ENCODE measurements at places on chromosomes 7 and 10.

GRCh38 chr10:77251297-77252013 lies 386.2 kb downstream of the KCNMA1 start:
- no peak for DNase-seq

- no peak for DNase-seq
These were observed 11.8 kb downstream of the FAM13C start for GRCh38 chr10:59350558-59350957.

GRCh38 chr7:149765399-149766121 lies 7.8 kb downstream of the ZNF467 start:
- DNase-seq: no peak

DNA sequence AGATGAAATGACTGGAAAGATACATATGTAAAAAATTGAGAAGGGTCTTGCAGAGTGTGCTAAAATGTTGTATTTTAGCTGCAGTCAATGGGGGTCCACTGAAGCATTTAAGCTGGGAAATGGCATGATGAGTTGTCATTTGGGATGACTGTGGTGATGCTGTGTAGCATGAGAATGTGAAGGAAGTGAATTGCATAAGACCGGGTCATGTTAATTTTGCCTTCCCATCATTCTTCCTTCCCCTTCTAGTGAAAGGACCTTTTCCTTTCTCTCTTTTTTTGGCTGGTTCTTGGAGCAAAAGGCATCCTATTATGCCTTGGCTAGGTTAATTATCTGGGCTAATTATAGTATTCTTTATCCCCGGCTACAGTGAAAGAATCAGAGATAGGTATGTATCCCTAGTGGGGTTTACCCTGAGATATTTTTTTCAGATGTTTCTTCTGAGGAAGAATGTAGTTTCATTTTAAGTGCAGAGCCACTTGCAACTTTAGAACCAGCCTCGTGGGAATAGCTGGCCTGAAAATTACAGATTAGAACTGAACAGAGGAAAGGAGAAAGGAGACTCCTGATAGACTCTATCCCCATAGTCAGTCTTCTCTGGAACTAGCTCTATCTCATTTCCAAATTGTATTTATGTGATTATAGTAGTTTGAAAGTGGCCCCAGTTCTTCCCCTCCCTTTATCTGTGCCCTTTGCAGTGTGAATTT lies 93.6 kb downstream of the HGF start:
- no peak for DNase-seq

DNA sequence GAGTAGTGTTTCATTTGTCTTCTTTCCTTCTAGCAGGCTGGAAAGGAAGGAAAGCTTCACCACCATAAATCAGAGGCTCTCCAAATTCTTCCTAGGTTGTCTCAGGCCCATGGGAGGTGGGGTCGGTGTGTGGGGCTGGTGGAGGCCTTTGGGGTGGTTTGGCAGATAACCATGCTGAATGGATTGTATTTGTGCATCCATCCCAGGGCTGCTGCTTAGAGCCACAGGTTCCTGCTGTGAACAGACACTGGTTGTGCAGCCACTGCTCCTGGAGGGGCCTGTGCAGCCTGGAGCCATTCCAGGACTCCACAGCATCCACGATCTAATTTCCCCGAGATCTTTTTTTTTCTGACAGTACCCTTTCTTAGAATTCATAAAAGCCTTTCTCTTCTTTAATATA lies 741.8 kb downstream of the SUGCT start:
- no peak for DNase-seq

- DNase-seq: no peak
These were observed 674.7 kb downstream of the CCSER2 start for GRCh38 chr10:85003083-85003482.

- DNase-seq: no peak
These were observed 386.5 kb upstream of the ETV1 start for GRCh38 chr7:14375998-14376397.

GRCh38 chr7:130400120-130400572 lies 19.9 kb downstream of the CPA1 start:
- no peak for DNase-seq

DNA sequence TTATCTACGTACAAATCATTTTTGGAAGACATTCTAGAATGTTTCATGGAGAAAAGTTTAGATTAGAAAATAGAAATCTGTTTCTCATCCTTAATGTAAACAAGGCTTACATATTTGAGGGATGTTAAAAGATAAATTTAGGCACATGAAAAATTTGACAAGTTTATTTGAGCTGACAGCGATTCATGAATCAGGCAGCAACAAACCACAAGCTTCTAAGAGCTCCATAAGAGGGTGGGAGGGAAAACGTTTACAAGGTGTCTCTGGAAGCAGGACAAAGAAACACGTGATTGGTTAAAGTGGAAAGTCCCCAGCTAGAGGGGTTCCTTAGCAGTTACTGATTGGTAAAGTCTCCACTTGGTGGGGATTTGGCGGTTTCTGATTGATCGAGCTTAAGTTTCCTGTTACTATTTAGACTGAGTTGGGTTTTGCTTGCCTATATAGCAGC lies 228.9 kb upstream of the PITRM1 start:
- DNase-seq: no peak

DNA sequence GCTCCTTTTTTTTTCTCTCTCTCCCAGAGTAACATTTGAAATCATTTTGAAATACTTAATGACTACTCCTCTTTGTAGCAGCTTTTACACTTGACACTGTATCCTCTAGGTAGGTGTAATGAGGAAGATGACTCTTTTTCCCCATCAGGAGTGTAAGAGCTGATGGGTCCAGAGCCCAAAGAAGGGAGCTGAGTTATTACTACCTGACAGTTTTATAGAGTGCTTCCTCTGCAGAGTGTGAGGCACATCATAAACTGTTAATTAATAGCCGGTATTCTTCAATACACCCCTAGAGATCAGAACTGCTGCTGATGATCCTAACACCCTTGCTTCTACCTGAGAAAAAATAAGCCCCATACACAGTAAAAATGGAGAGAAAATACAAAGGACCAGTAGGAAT lies 279.8 kb upstream of the SEMA3A start:
- no peak for DNase-seq

GRCh38 chr10:113720386-113720785 lies 31.1 kb upstream of the PLEKHS1 start:
- DNase-seq: no peak

DNA sequence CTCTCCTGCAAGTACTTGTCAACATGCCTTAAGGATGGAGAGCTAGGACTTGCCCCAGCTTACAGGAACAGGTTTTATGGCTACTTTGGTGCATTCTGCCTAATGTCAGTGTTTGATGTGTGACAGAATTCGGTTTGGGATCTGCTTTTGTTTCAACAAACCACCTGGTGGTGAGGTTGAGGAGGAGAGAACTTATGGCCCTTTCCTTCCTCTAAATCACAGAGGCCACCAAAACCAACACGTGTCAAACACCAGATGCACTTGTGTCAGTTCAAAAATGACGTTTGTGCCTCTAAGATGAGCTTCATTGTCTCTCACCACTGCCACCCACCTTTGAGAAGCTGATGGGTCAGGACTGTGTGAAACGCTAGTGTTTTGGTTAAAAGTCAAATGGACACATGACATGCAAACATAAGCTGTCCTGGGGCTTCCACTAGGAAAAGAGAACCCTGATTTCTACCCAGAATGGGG lies 83.9 kb downstream of the OSBPL3 start:
- no peak for DNase-seq

GRCh38 chr7:73960548-73960947 lies 67.4 kb upstream of the ELN start:
- no peak for DNase-seq

DNA sequence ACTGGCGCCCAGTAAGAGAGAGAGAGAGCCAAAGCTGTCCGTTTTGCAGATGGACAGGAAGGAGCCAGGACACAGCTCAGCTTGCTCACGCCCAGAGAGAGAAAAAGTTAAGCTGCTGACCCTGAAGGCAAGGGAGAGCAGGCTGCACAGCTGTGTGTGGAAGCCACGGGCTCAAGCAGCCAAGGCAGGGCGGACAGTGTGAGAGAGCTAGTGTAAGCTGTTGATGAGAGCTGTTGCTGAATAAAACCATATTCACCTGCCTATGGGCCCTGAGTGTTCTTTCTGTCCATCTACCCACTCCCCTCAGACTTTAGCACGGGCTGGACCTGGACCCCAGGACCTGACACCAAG lies 5.4 kb downstream of the INMT start:
- no peak for DNase-seq

DNA sequence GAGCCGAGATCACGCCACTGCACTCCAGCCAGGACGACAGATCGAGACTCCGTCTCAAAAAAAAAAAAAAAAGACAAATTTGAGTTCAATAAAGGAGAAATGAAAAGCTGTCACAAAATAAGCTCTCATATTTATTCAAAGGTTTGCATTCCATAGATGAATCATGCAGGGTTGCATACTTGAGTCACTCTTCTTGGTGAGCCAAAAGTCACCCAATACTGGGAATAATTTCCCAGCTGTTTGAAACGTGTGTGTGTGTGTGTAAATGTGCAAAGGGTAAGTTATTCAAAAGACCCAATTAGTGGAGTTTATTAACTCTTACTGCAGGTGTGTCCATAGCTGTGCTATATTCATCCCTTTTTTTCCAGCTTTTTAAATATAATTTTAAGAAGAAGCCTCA lies 297.7 kb downstream of the CCDC3 start:
- peak; percentile 20 for DNase-seq

GRCh38 chr10:34916314-34916713 lies 101.2 kb upstream of the PARD3 start:
- DNase-seq: no peak

DNA sequence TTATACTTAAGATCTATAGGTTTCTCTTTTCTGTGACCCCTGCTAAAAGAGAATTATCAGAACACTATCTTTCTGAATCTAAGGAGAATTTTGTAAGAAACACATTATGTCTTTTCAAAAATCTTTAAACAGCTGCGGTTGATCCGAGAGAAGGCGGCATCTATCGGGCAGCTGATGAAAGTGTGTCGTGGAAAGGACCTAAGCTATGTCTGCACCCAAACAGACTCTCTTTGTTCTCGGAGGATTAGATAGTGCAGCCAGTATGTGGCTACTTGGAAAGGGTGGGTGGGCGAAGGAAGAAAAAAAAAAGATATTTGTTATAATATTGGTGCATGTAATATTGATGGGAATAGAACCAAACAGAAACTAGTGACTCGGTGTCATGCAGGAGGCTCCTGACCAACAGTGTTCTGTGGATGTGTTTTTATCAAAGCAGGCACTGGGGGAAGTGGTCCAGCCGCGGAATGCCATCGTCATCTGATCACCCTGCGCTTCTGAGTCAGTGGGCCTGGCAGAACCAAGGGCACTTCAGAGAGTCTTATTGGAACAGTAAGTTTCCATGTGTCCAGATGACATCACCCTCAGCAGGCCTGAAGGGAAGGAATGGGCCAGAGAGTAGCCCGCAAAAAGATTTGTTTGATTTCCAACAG lies 509.7 kb upstream of the AKR1E2 start:
- DNase-seq: no peak

DNA sequence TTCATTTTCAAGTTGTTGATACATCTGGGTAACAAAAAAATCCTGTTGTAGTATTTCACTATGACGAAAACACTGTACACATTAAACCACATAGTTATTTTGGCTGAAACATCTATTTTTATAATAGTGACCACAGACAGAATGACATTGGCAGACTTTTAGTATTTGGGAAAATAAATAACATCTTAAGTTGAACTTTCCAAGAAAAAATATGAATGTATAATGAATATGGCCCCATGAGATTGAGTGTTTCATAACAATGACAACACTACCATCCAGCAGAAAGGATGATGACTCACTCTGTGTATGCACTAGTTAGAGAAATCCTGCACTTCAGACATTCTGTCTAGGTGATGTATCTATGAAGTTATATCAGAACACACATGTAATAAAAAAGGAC lies 118.1 kb downstream of the SEMA3D start:
- no peak for DNase-seq

GRCh38 chr10:5927306-5927705 lies 37.3 kb downstream of the FBH1 start:
- no peak for DNase-seq

- no peak for DNase-seq
These were observed 228.5 kb downstream of the SORCS1 start for GRCh38 chr10:106935978-106936451.

GRCh38 chr7:99997545-99998137 lies 17.8 kb upstream of the ZKSCAN1 start:
- no peak for DNase-seq

DNA sequence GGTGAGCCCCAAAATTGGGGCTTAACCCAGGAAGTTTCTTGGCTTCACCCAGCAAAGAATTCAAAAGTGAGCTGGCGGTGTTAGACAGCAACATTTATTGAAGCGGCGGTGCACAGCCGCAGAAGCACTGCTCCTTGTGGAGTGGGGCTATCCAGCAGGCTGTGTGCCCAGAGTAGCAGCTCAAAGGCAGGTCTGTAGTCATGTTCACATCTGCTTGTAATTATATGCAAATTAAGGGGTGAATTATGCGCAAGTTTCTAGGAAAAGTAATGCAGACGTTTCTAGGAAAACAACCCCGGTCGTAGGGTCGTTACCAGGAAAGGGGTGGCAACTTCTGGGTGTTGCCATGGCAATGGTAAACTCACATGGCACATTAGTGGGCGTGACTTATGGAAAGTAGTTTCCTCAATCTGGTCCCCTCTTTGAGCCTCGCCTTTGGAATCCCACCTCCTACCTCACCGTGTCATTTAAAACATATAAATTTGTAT lies 13.7 kb upstream of the KBTBD2 start:
- DNase-seq: peak; percentile 25

GRCh38 chr10:132540456-132540855 lies 2.9 kb downstream of the INPP5A start:
- DNase-seq: no peak

DNA sequence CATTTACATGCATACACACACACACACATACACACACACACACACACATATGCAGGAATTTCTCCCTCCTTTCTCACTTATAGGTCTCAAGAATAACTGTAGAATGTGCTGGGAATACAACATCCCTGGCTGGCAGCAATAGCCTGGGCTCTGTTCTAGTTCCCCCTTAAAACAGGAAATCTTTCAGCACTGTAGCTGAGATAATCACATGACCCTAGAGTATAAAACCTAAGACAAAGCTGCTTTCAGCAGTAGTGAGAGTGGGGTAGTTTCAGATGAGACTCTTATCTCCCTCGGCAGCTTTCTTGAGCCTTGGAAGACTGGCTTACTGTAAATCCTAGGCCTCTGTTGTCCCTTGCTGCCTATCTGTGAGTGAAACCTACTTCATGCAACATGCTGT lies 137.4 kb upstream of the AKR1E2 start:
- DNase-seq: no peak

GRCh38 chr7:94284104-94284503 lies 110.6 kb upstream of the COL1A2 start:
- DNase-seq: no peak

- DNase-seq: no peak
These were observed 36.6 kb downstream of the AMZ1 start for GRCh38 chr7:2724453-2725177.

DNA sequence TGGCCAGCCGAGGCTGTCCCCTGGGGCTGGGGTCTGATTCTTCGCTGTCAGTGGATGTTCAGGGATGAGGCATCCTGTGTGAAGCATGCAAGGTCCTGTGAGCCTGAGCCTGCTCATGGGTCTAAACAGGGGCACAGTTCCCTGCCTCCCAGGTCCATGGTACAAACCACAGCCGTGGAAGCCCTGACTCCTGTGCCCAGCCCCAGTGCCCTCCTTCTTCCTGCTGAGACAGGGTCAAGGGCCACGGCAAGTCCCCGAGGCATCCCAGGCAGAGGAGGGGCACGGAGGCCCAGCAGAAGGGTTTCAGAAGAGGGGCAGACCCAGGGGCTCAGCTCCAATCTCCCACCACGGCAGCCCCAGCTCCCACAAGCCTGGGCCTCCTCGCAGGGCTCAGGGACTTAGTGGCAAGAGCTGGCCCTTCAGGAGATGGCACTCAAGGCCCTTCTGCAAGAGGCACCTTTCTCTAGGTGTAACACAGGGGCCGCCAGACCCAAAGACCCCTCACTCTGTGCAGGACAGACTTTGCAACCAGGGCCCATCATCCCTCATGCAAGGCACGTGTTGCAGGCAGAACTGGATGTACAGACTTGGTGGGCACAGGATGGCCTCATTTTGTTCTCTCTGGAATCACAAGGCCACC lies 248.8 kb downstream of the TCERG1L start:
- no peak for DNase-seq
